DMS79 (cell line): ENCODE measurements at places on chromosomes 4 and X.

DNA sequence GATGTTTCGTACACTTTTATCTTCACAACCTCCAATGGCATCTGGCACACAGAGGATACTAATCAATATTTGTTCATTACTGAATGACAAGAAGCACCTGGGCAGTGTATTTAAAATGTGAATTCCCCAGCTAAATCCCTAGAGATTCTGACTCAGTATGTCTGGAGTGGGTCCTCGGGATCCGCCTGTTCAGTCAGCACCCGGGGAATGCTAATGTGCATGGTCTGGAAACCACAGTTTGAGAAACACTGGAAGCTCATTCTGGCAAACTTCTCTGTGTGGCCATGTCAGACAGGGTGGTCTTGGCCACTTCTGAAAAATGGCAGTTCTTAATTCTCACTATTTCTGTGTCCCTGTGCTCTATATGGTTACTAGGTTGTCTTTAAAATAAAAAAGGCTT lies 138.8 kb upstream of the VCX start:
- DNase-seq: no peak

DNA sequence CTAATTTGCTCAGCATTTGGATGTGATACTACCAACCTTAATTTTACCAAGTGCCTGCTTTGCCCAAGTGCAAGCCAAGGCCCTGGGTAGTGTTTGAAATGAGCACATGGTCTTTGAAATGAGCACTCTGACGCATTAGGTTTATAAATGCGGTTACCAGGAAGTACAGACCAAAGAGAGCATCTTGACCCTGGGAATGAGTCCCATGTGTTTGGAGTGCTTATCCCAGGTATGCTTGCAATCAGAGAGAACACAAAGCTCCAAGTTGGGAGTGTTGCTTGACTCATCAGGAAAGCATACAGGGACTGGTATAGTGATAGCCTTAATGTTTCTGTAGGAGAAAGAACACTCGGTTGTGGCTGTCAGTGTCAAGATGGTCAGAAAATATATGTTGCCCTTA lies 203.6 kb upstream of the MAMLD1 start:
- no peak for DNase-seq

- no peak for DNase-seq
Observed at GRCh38 chr4:41713768-41714167, 34.8 kb downstream of the PHOX2B start.

GRCh38 chr4:39166177-39166576 lies 16.2 kb upstream of the WDR19 start:
- DNase-seq: no peak

- no peak for DNase-seq
Observed at GRCh38 chr4:86918539-86919072, 16.2 kb upstream of the AFF1 start.

DNA sequence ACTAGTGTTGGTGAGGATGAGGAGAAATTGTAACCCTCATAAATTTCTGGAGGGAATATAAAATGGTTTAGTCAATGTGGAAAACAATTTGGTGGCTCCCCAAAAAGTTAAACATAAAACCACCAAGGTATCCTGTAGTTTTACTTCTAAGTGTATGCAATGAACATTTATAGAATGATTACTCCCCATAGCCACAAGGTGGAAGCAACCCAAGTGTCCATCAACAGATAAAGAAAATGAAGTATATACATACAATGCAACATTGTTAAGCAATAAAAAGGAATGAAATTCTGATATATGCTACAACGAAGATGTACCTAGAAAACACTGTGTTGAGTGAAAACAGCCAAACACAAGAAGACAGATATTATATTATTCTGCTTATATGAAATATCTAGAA lies 569.1 kb upstream of the GRID2 start:
- no peak for DNase-seq

- DNase-seq: no peak
Observed at GRCh38 chr4:118927974-118928373, 39.3 kb downstream of the SYNPO2 start.

DNA sequence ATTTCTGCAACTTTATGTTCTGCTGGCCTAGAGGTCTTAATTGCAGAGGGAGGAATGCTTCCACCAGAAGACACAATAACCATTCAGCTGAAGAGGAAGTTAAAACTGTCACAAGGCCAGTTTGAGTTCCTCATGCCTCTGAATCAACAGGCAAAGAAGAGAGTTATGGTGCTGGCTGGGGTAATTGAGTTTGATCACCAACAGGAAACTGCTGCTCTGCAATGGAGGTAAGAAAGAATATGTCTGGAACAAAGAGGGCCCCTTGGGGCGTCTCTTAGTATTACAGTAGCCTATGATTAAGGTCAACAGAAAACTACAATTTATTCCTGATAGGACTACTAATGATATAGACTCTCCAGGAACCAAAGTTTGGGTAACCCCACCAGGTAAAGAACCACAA lies 744.0 kb downstream of the FSTL5 start:
- DNase-seq: no peak

DNA sequence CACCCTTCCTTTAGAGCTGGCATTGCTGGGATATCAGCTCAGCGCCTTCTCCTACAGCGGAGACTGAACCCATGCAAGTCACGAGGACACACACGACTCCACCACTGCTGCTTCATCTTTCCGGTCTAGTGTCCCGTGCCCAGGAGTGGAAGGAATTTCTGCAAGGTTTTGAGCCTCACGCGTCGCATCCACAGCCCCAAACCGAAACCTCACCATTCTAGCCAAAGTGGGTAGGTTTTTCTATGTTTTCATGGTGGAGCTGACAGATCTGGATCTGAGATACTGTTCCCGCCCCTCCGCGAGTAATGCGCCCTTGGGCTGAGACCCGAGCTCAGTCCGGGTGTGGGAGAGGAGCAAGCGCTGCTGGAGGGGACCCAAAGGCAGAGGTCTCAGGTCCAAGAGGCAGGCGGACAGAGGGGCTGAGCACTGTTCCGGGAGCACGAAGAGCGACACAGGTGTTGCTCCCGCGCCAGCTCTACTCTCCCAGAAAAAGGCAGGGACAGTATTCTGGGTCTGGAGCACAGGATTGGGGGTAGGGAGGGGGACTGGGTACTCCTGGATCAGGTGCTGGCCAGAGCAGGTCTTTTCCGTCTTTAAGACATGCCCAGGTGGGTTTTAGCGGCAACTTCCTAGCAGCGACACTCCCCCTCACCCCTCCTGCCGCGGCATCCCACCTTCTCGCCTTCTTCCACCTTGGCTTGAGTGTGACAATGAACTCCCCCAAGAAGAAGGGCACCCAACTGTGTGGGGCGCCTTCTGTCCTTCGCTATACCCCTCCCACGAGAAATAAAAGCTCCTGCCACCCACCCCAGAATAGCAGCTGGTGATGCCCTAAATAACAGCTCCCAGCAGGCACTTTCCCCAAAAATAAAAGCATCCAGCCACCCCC lies 1.8 kb downstream of the EPHA5 start:
- DNase-seq: no peak

DNA sequence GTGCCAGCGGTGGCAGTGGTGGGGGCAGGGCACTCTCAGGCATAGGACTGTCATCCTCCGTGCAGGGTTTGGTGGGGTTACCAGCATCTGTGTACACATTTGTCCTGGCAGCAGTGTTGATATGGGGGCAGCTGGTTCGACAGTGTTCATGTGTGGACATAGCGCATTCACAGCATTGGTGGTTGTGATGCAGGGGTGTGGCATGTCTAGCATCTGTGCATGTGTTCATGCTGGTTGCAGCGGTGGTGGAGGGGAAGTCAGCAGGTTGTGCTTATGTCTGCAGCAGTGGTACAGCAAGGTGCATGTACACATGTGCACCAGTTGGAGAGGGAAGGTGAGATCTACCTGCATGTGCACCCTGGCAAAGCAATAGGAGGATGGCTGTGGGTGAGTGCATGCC lies 75.3 kb upstream of the ZXDB start:
- no peak for DNase-seq

DNA sequence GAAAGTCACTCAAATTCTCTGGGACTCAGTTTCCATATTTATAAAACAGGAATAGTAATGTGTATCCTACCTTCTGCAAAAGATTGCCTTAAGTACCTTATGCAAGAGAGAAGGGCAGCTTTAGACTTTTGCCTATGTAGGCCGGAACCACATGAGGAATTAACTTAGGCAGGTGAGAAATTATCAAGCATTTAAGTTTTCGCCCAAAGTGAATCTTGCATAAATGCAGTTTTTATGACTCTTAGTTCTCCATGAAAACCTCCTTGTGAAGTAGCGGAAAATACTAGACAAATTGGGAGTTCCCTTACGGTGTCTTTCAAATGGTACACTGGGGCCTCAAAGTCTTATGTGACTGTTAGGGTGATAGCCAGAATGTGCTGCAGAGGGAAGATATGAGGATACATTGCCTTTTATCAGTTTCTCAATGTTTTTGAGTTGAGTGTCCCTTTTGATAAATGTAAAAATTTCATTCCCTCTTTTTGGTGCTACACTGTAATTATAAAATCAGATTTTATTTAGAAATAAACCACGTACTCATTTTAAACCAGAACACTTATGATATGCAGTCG lies 2.6 kb downstream of the SH2D1A start:
- DNase-seq: no peak
